Activated CD4-positive, CD25-positive, alpha-beta regulatory T cell (primary cell): ENCODE measurements at places on chromosomes 11 and 22.

- no peak for DNase-seq
Observed at GRCh38 chr11:9748361-9748970, 84.6 kb downstream of the SWAP70 start.

DNA sequence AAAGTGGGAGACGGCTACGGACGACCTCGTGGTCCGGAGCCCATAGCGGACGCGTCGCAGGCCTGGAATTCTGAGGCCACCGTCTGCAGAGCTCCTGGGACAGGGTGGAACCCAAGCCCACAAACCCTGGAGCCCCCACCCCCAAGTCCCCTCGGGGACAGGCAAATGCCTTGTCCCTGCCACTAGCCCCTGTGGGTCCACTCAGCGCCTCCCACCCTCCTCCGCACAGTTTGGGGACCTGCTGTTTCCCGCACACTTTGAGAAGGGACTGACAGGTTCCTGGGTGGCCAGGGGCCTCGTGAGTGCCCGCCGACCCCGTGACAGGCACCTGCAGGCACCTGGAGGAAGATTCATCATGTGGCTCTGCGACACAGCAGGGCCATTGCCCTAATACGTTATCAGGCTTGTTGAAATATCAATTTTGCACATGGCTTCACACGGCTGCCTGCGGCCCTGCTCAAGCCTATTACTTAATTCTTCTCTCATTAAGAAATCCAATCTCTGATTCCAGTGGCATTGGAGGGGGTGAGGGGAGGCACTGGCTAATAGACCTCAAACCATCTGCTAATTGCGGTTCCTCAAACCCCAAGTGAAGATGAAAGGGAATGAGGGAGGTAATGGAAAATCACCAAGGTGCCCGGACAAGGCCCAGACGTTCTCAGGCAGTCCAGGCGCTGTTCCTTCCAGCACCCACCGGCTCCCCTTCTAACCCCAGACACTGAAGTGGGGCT is 672.5 kb downstream of the BRD1 start:
- no peak for DNase-seq

- DNase-seq, result no peak
Observed at GRCh38 chr11:75793966-75794365, 21.0 kb upstream of the UVRAG start.

- no peak for DNase-seq
Observed at GRCh38 chr11:132114743-132115142, 744.3 kb downstream of the NTM start.

DNA sequence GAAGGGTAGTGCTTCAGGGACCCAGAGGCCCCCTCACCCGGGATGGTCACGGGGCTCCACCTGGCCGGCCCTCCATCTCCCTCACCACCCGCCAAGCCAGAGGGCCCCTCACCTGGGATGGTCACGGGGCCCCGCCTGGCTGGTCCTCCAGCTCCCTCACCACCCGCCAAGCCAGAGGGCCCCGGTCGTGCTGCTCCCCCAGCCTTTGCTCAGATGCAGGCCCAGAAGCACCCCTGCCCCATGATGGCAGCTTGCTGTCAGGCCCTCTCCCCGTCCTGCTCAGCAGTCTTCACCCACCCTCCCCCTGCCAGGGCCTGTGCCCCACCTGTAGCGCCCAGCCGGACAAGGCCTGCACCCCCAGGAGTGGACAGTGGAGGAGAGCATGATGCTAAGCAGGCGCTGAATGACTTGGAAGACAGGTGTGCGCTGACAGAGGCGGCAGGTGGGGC is 7.3 kb downstream of the DENND6B start:
- no peak for DNase-seq

DNA sequence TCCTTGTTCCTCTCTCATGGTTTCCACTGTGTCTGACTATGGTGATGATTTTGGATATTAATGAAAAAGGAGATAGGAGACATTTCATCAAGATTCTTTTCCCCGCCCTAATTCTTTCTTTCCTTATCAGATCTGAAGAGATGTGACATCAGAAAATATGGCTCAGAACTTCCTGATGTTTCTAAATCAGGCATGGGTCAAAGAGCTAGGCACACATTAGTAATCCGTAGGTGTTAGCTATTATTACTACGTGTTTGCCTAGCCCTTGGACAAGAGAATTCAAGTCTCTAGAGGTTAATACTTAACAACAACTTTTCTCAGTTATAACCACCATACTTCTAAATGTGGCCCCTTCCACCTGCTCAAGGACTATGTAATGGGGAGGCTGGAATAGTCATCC is 5.8 kb downstream of the JOSD1 start:
- DNase-seq, result no peak

GRCh38 chr11:80034801-80035200 is 594.0 kb upstream of the TENM4 start:
- no peak for DNase-seq

DNA sequence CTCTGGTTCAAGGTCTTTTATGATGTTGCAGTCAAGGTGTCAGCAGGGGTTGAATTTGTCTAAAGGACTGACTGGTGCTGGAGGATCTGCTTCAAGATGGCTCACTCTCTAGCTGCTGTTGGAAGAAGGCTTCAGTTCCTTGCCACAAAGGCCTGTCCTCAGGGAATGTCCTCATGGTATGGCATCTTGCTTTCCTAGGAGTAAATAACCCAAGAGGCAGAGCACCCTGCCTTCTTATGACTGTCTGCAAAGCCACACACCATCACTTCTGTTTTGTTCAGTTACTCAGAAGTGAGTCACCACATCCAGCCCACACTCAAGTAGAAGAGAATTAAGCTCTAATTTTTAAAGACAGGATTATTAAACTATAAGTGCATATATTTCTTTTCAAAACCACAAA is 45.2 kb downstream of the PLAAT5 start:
- no peak for DNase-seq

DNA sequence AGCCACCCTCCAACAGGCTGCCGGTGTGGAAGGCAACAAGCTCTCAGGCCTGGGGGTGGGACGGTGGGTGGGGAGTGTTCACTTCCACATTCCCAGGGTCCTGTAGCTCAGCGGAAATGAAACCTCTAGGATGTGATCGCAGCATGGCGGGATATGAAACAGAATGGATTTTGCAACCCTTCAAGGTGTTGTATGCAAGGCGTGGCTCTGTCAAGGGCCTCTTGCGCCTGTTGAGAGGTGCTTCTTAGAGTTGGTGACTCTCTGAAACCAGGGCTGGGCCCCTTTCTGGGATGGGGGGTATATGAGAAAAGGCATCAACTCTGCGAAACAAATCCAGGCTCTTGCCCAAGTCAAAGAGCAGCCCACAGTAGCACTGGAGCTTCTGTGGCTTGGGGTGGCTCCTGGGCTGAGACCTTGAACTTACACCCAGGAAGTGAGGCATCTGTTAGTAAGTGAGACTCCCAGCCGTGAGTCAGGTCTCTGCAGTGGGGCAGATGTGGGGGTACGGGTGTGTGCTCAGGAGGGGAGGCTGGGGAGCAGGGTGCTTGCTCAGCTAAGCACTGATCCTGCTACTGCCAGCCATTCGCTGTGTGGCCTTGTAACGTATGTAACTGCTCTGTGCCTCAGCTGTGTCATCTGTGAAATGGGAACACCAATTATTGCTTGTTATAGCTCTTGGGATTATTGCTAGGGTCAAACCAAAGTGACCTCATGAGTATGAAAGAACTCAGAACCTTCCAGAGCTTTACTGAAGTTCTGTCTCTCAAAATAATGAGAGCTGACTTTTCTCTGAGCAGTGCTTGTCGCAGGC is 28.3 kb downstream of the NECTIN1 start:
- DNase-seq, result no peak

DNA sequence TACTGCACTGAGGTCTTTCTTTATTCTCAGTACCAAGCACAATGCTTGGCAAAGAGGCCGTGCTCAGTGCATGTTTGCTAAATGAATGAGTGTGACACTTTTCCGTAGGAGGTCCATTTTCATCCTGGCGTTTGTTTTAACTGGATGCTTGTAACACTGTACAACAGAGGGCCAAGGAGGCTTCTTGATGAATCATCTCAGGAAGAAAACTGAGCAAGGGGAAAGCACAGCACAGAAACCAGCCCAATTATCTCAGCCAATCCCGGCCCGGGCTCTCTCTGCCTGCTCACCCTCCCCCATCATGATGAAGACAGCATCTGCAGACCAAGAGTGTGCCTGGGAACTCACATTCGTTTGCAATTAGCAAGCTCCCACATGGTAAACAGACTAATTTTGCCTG is 570.3 kb downstream of the OPCML start:
- no peak for DNase-seq

- no peak for DNase-seq
Observed at GRCh38 chr11:20926799-20927540, 257.6 kb downstream of the NELL1 start.

- no peak for DNase-seq
Observed at GRCh38 chr22:41557401-41558240, 3.2 kb upstream of the CSDC2 start.

GRCh38 chr11:12085371-12086251 is 24.8 kb upstream of the MICAL2 start:
- no peak for DNase-seq

GRCh38 chr11:15197696-15198095 is 83.0 kb downstream of the INSC start:
- no peak for DNase-seq

GRCh38 chr11:96112192-96113128 is 188.6 kb upstream of the MTMR2 start:
- DNase-seq, result no peak

GRCh38 chr11:12755510-12756453 is 81.6 kb downstream of the TEAD1 start:
- no peak for DNase-seq

DNA sequence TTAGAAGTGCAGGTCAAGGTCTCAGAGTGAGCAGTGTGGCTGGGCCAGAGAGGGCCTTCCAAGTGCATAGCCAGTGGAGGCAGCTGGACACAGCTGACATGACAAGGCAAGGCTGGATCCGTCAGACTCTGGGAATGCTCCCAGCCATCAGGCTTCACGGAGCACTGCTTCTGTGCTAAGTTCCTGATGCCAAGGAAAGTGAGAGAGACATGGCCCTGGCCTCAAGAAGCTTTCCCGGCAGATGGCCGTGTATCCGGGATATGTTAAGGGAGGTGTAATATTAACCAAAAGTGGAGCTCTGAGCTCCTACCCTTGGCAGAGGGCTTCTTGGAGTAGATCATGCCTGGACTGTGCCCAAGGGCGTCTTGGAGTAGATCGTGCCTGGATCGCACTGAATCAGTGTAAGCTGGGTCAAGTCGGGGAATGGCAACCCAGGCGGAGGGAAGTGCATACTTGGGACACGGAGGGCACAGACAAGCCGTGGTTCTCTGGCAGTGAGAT is 7.4 kb upstream of the EFCAB6 start:
- DNase-seq, result no peak

DNA sequence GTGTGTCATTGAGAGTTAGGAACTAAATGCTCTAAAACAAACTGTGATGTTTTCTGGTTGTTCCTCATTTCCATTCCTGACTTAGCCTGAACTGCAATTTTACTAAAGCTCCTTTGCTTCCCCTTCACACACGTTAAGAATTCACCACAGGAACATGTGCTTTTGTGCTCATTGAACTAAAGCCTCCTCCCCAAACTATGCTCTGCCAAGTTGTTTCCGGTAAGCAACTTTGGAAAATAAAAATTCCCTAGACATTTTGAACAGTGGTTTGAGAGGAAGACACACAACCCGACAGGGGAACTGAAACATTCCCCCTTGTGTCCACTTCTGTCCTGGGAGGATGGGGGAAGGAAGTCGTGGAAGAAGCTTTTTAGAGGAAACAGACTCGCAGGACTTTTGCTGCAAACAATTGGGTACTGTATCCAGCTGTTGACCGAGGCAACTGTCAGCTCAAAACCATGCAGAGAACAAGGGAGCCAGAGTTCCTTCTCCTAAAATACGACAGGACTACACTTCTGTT is 66.9 kb downstream of the GAB2 start:
- no peak for DNase-seq
